ENCODE measurements at places on chromosomes 2 and 18. TPM values are rescaled to one million over a fixed set of nuclear protein-coding genes. Genes with fewer than 3 reads are reported as not detected.

GRCh38 chr18:24976502-24976901 lies 375.5 kb downstream of the ZNF521 start:
- no peaks in the 10 kb centered on the region for H3K4me1 ChIP-seq
- H3K4me3 ChIP-seq: no peak overlapping the region
- H3K27me3 ChIP-seq: no peaks in the 10 kb centered on the region
- DNase-seq: no peak
- no peaks in the 10 kb centered on the region for H3K36me3 ChIP-seq
- no peak overlapping the region for H3K27ac ChIP-seq

DNA sequence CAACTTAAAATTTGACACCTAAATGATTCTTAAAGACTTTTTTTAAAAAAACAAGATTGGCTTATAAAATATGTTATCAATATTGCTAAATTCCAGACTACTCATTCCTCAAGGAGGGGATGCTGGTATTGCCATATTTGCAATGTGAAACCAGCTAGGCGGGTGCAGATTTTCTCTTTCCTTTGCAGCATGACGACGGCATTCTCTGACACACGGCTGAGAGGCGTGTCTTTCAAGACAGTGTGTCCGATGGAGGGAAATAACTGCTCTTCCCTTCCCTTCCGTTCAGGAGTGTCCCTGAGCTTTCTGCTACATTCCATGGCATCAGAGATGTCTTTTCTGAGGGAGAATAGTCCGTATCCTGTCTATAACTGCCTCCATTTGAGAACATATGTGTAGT lies 38.2 kb upstream of the CNGA3 start:
- H3K27me3 ChIP-seq: no peaks in the 10 kb centered on the region
- H3K4me3 ChIP-seq: no peak overlapping the region
- peak; percentile 41 for DNase-seq
- H3K27ac ChIP-seq: no peak overlapping the region
- H3K36me3 ChIP-seq: no peaks in the 10 kb centered on the region

- H3K36me3 ChIP-seq: no peaks in the 10 kb centered on the region
- H3K27ac ChIP-seq: no peak overlapping the region
- DNase-seq: no peak
- H3K27me3 ChIP-seq: no peaks in the 10 kb centered on the region
- H3K4me3 ChIP-seq: no peak overlapping the region
Measured at GRCh38 chr18:2147476-2148230, 423.7 kb downstream of the METTL4 start.

GRCh38 chr18:54232485-54233227 lies 8.2 kb upstream of the MBD2 start:
- no peak overlapping the region for H3K27ac ChIP-seq
- H3K4me1 ChIP-seq: no peaks in the 10 kb centered on the region
- no peaks in the 10 kb centered on the region for H3K36me3 ChIP-seq
- H3K27me3 ChIP-seq: no peaks in the 10 kb centered on the region

DNA sequence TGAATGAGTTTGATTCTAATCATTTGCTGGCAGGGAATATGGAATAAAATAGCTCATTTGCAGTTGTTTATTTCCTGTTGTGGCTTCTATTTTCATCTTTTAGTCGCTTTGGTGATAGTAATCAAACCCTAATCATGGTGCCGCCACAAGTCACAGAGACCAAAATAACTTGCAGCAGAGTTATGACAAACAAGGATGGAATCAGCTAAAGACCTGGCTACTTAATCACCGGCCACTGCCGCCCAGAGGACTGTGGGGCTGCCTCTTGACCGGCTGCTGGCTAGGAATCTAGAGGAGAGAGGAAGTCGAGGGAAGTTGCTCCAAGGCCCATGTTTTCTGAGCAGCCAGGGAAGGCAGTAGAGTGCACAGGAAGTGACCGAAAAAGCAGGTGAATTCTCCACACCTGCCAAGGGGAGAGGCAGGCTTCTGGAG lies 5.1 kb upstream of the SMAD7 start:
- DNase-seq: peak; percentile 97
- H3K36me3 ChIP-seq: no peaks in the 10 kb centered on the region
- H3K4me1 ChIP-seq: peaks cover 60% of the 10 kb centered on the region
- H3K4me3 ChIP-seq: peak overlapping the region; percentile 43
- no peaks in the 10 kb centered on the region for H3K27me3 ChIP-seq

GRCh38 chr2:143819190-143819735 lies 690.0 kb downstream of the ARHGAP15 start:
- H3K4me1 ChIP-seq: 0 out of 2 replicates have a peak, but pooled peaks cover 3% of the 10 kb centered on the region
- H3K27me3 ChIP-seq: no peaks in the 10 kb centered on the region
- H3K4me3 ChIP-seq: peak overlapping the region; percentile 31
- H3K27ac ChIP-seq: no peak overlapping the region

DNA sequence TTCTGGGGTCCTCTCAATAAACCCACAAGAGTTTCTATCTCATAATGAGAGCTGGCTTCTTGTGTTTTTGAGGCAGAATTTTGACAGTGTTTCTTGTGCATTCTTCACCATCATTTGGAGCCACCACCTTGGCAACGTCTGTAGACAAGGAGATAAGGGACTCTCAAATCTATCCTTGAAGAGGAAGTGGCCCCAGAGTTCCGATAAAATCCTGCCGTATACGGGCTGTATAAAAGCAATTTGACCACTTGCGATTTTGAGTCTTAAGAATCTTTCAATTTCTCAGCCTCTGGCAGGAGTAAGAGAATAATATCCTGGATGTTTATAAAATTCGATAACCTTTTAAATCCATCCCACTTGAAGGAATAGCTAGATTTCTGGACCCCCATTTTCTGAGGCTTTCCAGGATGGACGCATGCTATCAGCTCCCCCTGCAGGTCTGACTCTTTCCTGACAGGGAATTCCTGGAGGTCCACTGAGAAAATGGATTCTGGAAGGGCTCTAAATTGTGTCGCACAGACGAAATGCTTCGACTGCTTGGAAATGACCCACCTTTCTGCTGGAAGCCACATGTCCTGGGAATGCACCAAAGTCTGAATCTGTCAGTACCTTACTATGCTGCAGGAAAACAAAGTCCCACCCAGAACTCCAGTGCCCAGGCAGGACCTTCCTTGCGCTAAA lies 54.1 kb downstream of the E2F6 start:
- H3K4me1 ChIP-seq: peaks cover 7% of the 10 kb centered on the region
- H3K27me3 ChIP-seq: no peaks in the 10 kb centered on the region
- H3K36me3 ChIP-seq: no peaks in the 10 kb centered on the region

DNA sequence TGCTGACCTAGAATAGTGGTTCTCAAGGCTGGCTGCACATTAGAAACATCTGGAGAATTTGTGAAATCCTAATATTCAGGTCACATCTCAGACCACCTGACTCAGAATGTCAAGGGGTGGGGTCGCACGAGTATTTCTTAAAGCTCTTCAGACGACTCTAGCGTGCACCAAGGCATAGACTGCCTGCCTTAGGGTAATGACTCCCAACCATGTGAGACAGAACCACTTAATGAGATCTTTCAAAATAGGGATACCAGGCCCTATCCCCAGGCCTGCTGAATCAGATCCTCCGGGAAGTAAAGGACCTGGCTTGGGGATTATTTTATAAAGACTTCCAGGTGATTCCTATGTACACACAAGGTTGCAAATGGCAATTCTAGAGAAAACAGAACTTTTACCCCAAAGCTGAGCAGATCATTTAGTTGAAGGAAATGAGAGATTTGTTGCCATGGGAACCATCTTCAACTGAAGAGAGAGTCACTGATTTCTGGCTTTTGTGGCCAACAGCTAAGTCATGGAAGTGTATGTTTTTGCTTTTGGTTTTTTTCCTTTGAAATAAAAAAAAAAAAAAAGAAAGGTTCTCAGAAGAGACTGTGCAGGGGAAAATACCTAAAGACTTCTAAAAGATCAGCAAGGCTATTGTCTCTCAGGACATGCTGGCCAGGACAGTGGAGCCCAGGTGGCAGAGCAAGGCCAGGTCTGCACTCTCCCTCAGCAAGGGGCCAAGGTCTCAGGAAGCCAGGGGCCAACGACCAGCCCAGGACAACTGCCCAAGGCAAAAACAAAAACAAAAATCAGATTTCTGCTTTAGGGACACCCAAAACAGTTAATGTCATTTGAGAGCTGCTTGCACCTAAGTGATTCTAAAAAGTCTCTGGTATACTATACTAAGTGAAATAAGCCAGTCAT lies 15.3 kb upstream of the LOXHD1 start:
- no peaks in the 10 kb centered on the region for H3K4me1 ChIP-seq
- no peak overlapping the region for H3K27ac ChIP-seq
- H3K4me3 ChIP-seq: no peak overlapping the region
- peaks cover 29% of the 10 kb centered on the region for H3K27me3 ChIP-seq
- H3K36me3 ChIP-seq: no peaks in the 10 kb centered on the region
- peak; percentile 65 for DNase-seq

DNA sequence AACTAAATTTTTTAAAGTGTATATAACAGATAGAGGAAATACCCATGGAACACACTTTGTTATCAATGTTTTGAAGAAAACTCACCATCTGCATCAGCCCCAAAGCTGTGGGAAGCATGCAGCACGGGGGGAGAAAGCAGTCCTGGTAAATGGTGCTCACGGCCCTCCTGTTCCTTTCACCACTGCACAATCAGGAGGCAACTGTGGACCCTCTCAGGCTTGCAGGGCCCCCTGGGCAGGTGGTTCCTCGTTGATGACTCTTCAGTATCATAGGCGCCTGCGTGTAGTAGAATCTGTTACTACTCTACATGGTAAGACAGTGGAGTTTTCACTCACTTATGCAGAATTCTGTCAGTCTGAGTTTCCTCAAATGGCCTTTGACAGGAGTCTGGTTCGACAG lies 4.9 kb upstream of the CNDP1 start:
- no peaks in the 10 kb centered on the region for H3K4me1 ChIP-seq
- no peaks in the 10 kb centered on the region for H3K36me3 ChIP-seq
- no peak overlapping the region for H3K4me3 ChIP-seq
- H3K27ac ChIP-seq: no peak overlapping the region

DNA sequence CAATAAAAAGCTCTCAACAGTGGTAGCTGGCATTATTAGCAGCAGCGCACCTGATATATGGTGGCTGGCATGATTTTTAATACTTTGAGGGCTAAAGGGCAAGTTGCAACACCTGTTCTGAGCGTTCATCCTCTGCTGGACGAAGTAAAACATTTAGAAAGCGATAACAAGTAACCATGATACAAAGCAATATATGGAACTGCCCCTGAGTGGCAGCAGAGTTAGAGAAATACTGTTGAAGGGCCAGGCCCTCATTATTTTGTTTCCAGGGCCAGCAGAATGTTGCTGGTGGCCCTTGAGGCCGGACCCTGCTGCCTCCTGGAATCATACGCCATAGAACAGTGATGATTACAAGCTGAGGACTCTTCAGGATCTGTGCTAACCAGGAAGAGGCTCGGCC lies 47.8 kb downstream of the ARHGEF4 start:
- DNase-seq: no peak
- H3K36me3 ChIP-seq: no peaks in the 10 kb centered on the region
- no peak overlapping the region for H3K27ac ChIP-seq
- no peaks in the 10 kb centered on the region for H3K27me3 ChIP-seq
- no peaks in the 10 kb centered on the region for H3K4me1 ChIP-seq

DNA sequence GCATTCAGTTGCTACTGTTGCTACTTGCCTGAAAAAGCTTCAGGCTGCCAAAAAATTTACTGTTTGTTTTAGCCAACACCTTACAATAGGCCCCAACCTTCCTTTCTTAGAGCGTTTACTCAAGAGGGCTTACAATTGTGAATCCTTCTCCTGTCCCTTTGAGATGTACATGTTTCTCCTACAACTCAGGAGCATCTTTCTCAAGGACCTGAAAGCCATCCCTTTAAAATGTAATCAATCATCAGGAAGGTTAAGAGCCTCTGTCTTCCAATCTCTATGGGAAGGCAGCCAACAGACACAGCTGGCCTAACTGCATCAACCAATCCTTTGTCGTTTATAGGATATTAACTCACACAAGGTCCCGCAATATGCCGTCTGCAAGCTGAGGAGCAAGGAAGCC lies 3.4 kb upstream of the IER3IP1 start:
- H3K4me1 ChIP-seq: 0 out of 2 replicates have a peak, but pooled peaks cover 6% of the 10 kb centered on the region
- H3K27ac ChIP-seq: no peak overlapping the region
- DNase-seq: no peak
- no peaks in the 10 kb centered on the region for H3K36me3 ChIP-seq

- no peak for DNase-seq
- H3K27me3 ChIP-seq: no peaks in the 10 kb centered on the region
- peaks cover 10% of the 10 kb centered on the region for H3K4me1 ChIP-seq
- no peak overlapping the region for H3K4me3 ChIP-seq
Measured at GRCh38 chr2:37679072-37679695, 7.7 kb upstream of the CDC42EP3 start.

GRCh38 chr2:188244383-188244782 lies 47.3 kb upstream of the GULP1 start:
- peaks cover 4% of the 10 kb centered on the region for H3K4me1 ChIP-seq
- peak; percentile 6 for DNase-seq
- no peaks in the 10 kb centered on the region for H3K27me3 ChIP-seq
- no peak overlapping the region for H3K27ac ChIP-seq
- H3K4me3 ChIP-seq: no peak overlapping the region

DNA sequence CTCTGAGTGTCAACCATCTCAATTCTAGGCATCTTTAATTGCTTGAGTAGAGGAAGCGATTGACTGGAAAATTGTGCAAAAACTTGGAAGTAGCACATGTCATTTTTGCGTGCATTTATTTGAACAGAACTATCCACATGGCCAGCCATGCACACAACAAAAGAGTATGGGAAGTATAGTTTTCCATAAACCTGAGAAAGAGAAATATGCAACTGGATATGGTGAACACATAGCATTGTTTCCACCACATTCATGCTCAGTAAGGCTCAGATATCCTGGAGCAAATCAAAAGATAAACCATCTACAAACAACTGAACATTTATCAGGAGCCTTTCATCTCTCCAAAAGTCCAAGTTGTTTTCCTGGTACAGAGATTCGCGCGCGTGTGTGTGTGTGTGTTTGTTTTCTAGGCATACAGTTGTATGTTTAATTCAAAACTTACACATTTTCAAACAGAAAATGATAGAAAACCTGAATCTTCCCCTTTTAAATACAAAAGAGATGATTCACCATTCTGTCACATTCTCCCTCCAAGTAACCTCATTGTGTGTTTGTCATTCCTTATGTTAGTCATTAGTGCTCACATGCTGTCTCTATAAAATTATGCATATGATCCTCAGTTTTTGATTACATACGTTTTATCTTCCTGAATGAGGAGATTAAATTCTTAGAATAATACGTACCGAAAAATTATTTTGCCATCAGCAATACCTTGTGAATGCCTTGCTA lies 780.4 kb upstream of the NRXN1 start:
- peak overlapping the region; percentile 21 for H3K4me3 ChIP-seq
- DNase-seq: peak; percentile 76
- H3K27me3 ChIP-seq: no peaks in the 10 kb centered on the region
- peaks cover 19% of the 10 kb centered on the region for H3K4me1 ChIP-seq
- peak overlapping the region; percentile 35 for H3K27ac ChIP-seq
- no peaks in the 10 kb centered on the region for H3K36me3 ChIP-seq

- no peaks in the 10 kb centered on the region for H3K4me1 ChIP-seq
- no peak overlapping the region for H3K27ac ChIP-seq
- H3K4me3 ChIP-seq: no peak overlapping the region
- no peaks in the 10 kb centered on the region for H3K36me3 ChIP-seq
- no peak for DNase-seq
Measured at GRCh38 chr2:44997963-44998362, 11.3 kb downstream of the SIX2 start.

GRCh38 chr2:172462849-172463381 lies 35.5 kb downstream of the ITGA6 start:
- peaks cover 23% of the 10 kb centered on the region for H3K4me1 ChIP-seq
- no peaks in the 10 kb centered on the region for H3K36me3 ChIP-seq
- no peak overlapping the region for H3K4me3 ChIP-seq
- DNase-seq: no peak

Gene UPP2
- total RNA-seq: not detected

Gene AQP12B
- total RNA-seq: not detected

Gene PLGLB1
- 0.38 TPM for total RNA-seq

Gene ANXA4
- total RNA-seq: 31.0 TPM

Gene ZNF804A
- total RNA-seq: 0.76 TPM

Gene ANKRD62
- not detected for total RNA-seq

Gene FAM237A
- not detected for total RNA-seq

Gene TMEM37
- not detected for total RNA-seq

Gene COPS7B
- 30.4 TPM for total RNA-seq

Gene TPO
- total RNA-seq: not detected

Gene PTH2R
- total RNA-seq: not detected
